ENCODE measurements at places on chromosomes 1 and 21. TPM values are rescaled to one million over a fixed set of nuclear protein-coding genes. Genes with fewer than 3 reads are reported as not detected.

The DISP3 gene
- 7.3 TPM for total RNA-seq

The OVAAL gene
- not detected for total RNA-seq

The C1QB gene
- not detected for total RNA-seq

The SELL gene
- total RNA-seq = not detected

The EXO1 gene
- total RNA-seq = 10.0 TPM

The FBLIM1 gene
- total RNA-seq = 61.0 TPM

The NTMT2 gene
- not detected for total RNA-seq

DNA sequence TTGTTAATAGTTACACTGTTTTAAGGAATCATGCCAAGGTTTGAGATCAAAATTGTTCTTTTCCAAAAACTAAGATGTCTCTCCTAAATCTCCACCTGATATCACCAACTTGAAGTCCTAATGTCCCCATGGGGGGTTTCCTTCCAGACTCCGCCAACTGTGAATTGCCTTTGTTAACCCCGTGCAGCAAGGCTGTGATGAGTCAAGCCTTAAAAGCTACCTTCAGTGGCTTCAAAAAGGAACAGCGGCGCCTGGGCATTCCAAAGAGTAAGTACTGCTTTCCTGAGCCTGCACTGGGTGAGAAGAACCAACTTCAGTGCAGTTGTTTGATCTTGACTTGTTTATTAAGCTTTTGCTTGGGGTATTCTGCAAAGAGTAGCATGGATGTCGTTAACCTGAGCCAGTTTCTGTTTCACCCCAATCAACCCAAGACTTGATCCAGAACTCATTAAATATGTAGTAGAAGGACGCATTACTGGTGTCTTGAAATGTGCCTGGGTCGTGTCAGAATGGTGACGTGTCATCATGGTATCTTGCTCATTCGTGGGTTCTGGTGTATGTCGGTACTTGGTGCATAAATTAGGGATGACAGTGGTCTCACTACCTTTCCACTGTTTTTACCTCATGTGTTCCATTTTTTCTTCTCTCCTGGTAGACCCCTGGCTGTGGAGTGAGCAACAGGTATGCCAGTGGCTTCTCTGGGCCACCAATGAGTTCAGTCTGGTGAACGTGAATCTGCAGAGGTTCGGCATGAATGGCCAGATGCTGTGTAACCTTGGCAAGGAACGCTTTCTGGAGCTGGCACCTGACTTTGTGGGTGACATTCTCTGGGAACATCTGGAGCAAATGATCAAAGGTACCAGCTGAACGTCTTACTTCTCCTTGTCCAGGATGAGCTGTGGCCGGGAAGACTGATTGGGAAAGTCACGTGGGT is 8.7 kb downstream of the ETS2 start:
- DNase-seq = peak; percentile 89

DNA sequence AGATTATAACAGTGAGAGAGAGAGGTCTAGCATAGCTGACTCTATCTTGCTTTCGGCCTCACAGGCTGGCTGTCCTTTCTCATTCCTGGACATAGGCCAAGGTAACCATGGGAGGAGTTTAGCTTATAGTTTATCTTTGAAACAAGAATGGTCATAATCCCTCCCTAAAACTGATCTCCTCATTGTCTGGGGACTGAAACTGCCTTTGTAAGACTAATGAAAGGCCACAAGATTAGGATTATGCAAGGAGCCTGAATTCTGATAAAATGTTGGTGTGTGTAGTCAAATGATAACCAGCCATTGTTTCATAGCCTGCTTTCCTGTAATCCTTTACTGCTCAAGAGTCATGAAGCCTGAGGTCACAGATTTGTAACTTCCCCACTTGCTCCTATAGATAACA is 131.9 kb upstream of the LYPLAL1 start:
- no peak for DNase-seq

- no peak for DNase-seq
These were observed 16.5 kb downstream of the PRRX1 start for GRCh38 chr1:170680428-170680827.

GRCh38 chr1:244114892-244115291 is 63.8 kb downstream of the ZBTB18 start:
- DNase-seq = no peak

- no peak for DNase-seq
These were observed 2.0 kb downstream of the KRTAP10-6 start for GRCh38 chr21:44590311-44590721.

DNA sequence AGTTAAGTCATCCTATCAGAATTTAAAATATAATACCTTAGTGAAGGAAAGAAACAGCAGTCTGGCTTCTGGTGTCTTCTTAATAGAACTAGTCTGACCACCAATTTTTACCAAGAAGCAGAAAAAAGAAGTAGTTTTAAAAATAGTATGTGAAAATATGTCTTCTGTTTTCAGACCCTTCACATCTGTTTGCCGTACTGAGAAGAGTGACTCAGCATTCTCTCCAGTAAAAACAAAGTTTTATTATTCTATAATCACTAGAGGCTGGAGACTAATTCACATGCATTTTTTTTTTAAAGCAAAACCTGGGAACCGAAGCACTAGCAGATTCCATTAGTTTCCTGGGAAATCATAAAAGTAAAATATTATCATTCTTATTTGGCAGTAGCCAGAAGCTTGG is 163.8 kb downstream of the COL24A1 start:
- no peak for DNase-seq

GRCh38 chr1:202282596-202283283 is 59.0 kb downstream of the UBE2T start:
- DNase-seq = no peak

- DNase-seq = peak; percentile 90
These were observed 738 bp upstream of the CDC42BPA start for GRCh38 chr1:227318853-227319607.

DNA sequence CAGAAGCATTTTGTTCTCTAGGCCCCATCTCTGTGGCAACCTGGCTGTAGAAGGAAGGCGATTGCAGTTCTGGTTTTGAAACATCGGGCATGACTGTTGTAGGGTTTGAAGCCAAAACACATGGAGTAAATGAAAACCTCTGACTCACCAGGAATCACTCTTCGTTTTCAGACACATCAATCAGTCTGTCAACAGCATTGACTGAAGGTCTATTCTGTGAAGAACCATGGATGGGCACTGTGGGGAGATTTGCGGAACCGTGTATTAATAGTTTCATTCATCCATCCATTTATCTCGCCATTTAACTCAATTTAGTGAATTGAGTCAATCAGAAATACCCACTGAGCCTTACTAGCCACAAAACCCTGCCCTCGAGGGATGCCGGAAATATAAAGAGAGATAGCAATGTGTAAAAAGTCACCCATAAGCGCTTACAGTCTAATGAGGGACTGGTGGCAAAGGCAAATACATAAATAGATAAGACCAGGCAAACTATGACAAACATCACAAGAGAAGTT is 364.6 kb upstream of the PROX1 start:
- DNase-seq = no peak

DNA sequence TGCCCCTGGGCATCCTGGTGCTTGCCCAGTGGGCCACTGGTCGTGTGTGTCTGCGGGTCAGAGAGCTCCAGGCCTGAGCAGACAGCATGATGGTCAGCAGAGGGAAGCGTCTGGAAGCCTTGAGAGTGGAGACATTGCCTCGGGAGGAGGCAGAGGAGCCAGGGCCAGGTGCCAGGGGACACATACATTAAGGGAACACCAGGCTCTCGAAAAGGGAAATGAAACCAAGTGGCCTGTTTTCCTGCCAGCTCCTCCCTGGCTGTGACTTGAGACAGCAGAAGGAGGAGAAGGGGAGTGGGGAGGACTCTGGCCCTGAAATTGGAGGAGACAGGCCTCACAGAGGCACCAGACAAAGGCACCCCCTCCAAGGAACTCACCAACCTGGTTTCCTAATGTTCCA is 62.4 kb upstream of the LRP8 start:
- no peak for DNase-seq

- DNase-seq = peak; percentile 68
These were observed 62.7 kb downstream of the PLPP3 start for GRCh38 chr1:56516539-56517252.

GRCh38 chr1:25515033-25515432 is 28.4 kb upstream of the LDLRAP1 start:
- no peak for DNase-seq

GRCh38 chr1:84759756-84760155 is 69.5 kb upstream of the SSX2IP start:
- no peak for DNase-seq

- DNase-seq = peak; percentile 39
These were observed 3.8 kb upstream of the AADACL3 start for GRCh38 chr1:12712076-12712475.

GRCh38 chr1:94383966-94384408 is 34.2 kb upstream of the ABCD3 start:
- DNase-seq = no peak

- DNase-seq = no peak
These were observed 12.0 kb upstream of the UMODL1 start for GRCh38 chr21:42059141-42059540.

DNA sequence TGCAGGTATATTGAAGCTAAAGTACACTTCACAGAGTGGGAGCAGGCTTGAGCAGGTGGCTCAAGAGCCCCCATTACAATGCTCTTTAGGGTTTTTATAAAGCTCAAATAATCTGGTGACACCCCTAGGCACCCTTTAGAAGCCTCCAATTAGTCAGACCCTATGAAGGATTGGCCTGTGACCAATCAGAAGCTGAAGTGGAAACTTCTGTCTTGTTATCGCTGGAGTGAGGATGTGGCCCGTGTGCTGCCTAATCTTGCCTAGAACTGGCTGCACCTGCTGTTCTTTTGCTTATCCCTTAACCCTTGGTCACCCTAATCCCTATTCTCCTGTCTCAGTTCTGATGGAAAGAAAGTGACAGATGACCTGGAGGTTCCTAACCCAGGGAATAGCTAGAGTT is 70.8 kb upstream of the ABCG1 start:
- DNase-seq = peak; percentile 12

DNA sequence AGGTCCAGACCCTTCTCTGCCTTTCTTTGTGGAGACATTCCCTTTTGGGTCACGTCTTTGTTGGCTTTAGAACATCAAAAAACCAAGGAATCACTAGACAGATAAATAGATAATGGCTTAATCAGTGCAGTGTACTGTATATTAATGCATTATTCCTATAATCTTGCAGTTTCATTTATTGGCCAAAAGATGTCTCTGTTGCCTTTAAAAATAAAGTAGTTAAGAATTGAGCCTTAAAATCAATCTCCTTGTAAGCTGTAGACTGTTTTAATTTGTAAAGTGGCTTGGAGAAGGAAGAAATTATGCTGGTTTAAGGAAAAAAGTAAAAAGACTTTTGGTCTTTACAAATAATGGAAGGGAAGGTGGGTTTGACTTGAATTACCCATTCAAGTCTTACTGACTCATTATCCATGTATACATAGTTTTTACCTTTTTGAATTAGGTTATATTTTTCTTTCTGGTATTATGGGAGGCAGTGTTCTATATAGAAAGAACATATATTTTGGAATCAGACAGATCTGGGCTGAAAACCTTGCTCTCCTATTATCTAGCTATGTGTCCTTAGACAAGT is 84.6 kb downstream of the VPS13D start:
- DNase-seq = no peak

- DNase-seq = no peak
These were observed 66.1 kb downstream of the PBX1 start for GRCh38 chr1:164625004-164625617.

DNA sequence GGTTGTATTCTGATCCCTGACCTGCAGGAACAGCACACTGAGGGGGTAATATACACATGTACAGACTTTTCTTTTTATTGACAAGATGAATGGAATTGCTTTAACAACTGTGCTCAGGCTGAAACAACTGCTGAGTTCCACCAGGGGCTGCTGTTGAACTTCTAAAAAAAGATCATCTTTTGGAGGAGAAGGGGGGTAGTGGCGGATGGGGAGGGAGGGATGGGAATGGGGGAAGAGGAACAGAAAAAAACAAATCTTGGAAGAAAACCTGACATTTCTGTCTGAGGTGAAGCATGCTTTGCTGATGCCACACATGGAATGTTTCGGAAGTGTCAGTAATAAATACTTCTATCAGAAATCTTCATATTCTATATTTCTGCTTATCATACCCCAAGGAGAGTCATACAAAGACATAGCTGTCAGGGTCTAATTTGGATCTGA is 75.0 kb downstream of the RWDD3 start:
- DNase-seq = peak; percentile 68

DNA sequence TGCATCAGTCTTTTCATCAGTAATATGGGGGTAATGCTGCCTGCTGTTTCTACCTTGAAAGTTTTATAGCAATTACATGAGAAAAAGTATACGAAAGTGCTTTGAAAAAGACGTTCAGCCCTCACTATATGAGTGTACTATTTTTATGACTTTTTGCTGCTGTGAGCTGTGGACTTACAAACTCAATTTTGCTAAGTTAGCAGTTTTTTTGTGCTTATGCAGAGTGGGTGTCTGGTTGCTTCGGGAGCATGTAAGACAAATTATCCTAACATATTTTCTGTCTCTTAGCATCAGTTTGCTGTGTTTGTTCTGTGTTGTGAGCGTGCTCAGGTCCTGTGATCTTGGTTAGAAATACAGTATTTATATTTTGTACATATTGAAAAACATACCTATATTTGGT is 109.7 kb downstream of the CACNA1E start:
- peak; percentile 1 for DNase-seq

DNA sequence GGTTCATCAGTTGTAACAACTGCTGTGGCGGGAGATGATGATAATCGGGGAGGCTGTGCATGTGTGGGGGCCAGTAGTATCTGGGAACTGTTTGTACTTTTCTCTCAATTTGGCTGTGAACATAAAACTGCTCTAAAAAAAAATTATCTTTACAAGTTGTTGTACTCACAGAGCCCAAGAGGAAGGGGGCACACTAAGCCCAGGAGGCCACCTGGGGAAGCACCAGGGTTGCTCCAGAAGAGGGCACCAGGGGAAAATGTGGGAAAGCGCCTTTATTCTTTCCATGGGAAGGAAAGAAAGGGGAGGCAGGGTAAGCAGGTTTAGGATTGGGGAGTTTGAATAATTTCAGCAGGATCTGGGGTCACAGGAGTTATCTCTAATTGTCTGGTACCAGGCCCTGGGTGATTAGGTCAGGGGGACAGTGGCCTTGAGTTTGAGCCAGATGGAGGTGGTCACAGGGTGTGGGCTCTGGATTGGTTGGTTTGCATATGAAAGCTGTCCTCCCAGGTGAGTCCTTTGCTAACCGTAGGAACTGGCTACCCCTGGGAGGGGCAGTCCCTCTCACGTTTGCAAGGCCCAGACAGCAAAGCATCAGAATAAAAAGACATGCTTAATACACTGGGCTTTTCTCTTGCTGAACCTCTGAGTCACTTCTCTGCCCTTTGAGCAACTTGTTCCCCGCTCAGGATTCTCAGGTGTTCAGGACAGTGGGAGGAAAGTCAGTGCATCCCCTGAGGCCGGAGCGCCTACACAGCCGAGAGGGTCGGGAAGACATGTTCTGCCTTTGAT is 11.2 kb downstream of the MYOC start:
- DNase-seq = peak; percentile 80

- DNase-seq = peak; percentile 38
These were observed 559.0 kb downstream of the OMA1 start for GRCh38 chr1:57987523-57987922.

GRCh38 chr1:184824691-184825323 is 70.1 kb upstream of the EDEM3 start:
- DNase-seq = no peak

DNA sequence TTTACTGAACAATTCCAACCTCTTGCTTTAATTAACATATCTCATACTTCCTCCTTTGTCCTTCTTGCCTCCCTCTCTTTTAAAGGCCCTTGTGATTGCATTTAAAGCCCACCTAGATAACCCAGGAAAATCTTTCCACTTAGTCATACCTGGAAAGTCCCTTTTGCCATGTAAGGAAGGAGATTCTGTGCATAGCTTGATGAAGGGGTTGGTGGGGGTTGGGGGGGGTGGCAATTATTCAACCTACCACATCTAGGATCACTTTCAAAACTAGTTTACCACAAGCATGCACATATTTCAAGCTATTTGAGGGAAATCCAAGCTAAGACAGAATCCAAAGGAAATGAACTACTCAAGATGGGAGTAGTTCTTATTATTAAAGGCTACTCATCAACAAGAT is 249.1 kb upstream of the PTBP2 start:
- DNase-seq = no peak

Data from endodermal cell (in vitro differentiated cells).